Right ventricle myocardium inferior (tissue), 1 donor: ENCODE measurements at places on chromosomes 12 and 14. TPM values are rescaled to one million over a fixed set of nuclear protein-coding genes. Genes with fewer than 3 reads are reported as not detected.

GRCh38 chr14:99578541-99579101 is 25.4 kb downstream of the CCDC85C start:
- DNase-seq, result peak; percentile 64

GRCh38 chr12:51862947-51863346 is 14.4 kb upstream of the FIGNL2 start:
- no peak for DNase-seq

- no peak for DNase-seq
Observed at GRCh38 chr12:52149651-52150241, 42.1 kb downstream of the KRT80 start.

GRCh38 chr12:104582739-104583138 is 126.0 kb downstream of the CHST11 start:
- DNase-seq, result no peak

GRCh38 chr12:114678718-114679117 is 5.3 kb downstream of the TBX3 start:
- no peak for DNase-seq

- DNase-seq, result no peak
Observed at GRCh38 chr12:95253386-95253785, 35.8 kb downstream of the VEZT start.

DNA sequence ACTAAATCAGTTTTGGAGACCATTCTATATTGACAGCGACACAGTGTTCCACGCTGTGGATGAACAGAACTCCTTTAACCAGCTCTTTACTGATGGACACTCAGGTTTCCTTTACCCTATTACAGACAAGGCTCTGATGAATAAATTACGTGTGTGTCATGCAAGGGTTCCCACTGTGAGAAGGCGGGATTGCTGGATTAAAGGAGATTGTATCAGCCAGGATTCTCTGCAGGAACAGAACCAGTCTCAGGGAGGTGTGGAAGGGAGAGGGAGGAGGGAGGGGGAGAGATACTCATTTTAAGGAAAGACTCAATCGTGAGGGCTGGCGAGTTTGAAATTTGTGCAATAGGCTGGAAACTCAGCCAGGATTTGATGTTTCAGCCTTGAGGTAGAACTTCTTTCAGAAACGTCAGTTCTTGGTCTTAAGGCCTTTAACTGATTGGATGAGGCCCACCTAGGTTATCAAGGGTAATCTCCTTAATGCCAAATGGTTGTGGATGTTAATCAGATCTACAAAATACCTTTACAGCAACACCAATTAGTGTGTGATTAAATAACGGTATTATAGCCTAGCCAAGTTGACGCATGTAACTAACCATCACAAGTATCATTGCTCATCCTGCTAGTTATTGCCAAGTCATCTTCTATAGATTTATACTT is 104.0 kb downstream of the GCH1 start:
- no peak for DNase-seq

DNA sequence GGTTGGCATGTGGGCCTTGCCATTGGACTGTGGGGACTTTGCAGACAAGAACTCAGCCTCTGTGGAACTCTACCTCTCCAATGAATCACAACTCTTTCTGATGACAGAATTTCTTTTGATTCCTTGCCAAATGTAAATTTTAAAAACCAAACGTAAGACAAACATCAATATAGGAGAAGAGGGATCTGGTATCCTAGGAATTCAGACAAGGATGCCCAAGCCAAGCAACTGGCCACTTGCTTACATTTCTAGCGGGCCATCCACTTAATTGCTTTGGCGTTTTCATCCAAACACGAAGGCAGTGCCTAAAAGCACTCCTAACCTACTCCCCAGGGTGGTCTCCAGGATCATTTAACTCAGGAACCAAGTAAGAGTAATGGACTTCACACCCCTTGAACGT is 23.4 kb upstream of the RAB35 start:
- no peak for DNase-seq

CCDC175 gene
- not detected for total RNA-seq

GRIP1 gene
- 5.4 TPM for total RNA-seq
